ENCODE measurements at places on chromosomes 1 and 21.

- no peak for DNase-seq
Observed at GRCh38 chr1:153798468-153798780, 23.2 kb downstream of the SLC27A3 start.

DNA sequence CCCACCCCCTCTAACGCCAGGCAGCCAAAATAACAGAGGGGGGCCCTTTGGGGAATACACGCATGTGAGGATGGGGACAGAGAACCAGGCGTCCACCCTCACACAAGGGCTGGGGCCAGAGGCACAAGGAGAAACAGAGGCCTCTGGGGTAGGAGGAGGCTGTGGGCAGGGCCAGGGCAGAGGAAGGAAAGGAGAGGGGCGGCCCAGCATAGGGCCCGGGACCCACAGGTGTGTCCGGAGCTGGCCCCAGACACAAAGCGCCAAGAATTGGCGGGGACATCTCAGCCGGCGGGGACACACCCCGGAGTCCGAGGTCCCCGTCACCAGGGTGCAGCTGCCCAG is 6.7 kb downstream of the PLEKHG5 start:
- no peak for DNase-seq

DNA sequence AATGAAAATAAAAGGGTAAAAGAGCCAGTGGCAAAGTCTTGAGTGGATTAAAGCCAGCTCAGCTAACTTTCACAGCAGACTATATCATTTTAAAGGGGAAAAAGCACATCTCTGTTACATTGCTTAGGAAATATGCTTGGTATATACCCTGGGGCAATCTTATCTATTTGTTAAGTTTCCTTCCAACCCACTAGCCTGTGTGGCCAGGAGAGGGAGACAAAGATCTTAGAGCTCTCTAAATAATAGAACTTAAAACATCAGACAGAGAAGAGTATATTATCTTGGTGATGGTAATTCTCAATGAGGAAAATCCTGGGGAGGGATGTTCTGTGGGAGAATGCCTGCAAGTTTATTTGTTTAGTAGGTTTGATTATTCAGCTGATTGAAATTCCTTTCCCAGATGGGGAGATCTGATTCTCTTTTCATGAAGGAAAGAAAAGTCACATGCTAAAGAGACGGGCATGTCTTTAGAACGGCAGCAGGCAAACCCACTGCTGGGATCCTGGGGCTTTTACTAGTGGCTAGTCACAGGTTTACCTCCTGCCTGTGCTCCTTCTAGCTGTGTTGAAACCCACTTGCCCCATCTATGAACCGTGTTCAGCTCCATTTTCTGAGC is 3.6 kb downstream of the KCNE2 start:
- peak; percentile 81 for DNase-seq

DNA sequence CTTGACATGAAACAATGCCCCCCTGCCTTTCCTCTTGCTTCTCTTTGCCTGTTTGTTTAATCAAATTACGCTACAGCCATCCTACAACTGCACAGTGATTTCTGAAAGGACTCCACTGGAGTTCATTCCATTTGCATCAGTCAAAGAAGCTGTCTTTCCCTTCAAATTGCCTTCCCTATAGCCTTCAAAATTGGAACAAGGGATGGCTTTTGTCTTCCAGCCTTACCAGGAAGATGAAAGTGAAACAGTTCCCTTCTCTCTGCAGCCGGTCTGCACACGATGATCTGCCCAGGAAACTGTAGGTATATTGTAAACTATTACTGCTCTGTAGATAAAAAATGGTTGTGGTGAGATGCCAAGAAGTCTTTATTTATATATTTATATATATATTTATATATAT is 65.6 kb upstream of the ETS2 start:
- no peak for DNase-seq

DNA sequence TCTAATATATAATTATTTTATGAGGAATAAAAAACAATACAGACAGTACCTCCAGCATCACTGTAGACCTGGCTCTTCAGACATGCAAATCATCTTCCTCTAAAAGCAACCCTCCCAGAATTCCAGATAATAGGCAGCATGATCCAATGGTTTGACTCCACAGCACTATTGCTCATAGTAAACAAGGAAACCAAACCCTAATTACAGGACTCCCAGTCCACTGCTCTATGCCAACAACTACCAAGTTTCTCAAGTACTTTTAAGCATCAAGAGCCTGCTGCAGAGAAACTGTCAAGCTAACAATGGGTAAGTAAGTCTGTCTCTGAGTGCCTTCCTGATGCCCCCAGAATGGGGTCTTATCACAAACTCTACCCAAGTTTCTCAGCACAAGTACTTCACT is 57.2 kb downstream of the EYA3 start:
- no peak for DNase-seq

DNA sequence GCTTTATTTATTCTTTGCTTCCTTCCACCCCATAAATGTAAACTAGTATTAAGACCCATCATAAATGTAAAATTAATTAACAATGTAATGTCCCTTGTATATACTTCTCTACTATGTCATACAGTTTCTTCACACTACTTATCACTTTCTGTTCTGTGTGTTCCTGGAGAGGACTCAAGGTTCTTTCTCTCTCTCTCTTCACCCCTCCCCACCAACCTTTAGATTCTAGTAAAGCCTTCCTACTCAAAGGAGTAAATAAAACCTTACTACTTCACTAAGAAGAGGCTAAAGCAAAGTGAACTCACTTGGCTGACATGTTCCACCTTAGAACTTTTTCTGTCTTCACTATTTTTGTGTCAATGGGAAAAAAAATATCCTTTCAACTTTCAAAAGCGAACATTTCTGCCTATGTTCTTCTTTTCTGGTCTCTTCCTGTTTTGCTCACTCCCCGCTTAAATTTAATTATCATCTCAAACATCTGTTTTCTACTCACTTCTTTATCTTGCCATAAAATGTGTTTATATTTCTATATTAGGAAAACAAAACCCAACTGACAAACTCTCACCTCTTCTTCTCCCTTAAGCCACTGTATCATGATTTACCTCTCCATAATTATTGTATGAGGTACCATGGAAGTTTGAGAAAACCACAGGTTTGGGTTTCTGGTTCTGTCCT is 260.3 kb downstream of the DPYD start:
- DNase-seq: no peak

GRCh38 chr1:215863796-215864195 is 296.7 kb downstream of the KCTD3 start:
- DNase-seq: no peak

DNA sequence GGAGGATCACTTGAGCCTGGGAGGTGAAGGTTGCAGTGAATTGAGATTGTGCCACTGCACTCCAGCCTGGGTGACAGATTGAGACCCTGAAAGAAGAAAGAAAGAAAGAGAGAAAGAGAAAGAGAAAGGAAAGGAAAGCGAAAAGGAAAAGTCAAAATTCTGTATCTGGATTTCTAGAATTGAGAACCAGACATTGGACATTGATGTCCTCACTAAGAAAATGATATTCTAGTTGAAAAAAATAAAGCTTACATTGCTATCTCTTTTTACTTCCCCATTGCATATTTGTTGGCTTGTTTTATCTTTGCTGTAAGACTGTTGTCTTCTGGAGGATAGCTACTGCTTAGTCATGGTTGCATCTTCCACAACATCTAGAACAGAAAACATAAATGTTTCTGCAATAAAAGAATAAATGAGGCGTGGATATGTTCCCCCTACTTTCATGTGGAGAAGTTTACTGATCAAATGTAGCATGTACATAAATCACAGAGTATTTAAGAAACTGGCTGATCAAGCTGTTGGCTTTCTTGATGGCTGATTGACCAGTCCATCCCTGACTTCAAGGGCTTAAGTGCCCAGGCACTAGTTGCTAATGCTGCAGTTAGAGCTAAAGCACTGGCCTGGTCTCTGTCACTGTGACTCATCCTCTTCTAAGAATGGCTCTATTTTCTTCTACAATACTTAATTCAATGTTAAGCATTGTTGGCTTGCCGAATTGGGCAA is 17.7 kb downstream of the CD53 start:
- no peak for DNase-seq

GRCh38 chr1:38246955-38247952 is 200.7 kb upstream of the POU3F1 start:
- peak; percentile 17 for DNase-seq

DNA sequence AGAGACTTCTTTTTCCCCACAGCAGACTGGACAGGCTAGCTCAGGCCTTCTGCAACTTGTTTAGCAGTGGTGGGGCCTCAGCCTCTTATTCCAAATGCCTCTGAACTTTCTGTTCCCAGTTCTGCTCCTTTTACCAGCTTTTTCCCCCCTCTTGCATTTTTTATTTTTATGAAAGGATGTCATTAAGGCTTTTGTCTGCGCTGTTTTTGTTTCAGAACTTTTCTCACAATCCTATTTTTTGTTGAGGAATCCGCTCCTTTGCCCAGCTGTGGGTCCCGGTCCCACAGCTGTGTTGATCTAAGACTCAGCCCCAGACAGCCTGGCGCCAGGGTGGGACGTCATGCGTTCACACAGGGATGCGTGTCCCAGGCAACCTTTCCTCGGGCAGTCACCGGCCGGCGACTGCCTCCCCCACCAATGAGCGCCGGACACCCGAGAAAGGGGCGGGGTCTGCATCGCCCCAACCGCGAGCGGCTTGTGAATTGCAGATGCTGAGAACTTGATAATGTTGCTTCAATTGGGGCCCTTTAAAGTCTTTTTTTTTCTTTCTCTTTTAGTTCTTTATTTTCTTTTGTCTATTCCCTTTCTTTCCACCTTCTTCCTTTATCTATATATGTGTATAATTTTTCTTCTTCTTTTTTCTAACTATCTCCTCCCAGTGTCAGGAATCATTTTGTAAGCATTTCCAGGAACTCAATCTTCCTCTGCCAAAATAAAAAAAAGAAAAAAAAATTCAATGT is 3.0 kb upstream of the ID3 start:
- DNase-seq: peak; percentile 95

DNA sequence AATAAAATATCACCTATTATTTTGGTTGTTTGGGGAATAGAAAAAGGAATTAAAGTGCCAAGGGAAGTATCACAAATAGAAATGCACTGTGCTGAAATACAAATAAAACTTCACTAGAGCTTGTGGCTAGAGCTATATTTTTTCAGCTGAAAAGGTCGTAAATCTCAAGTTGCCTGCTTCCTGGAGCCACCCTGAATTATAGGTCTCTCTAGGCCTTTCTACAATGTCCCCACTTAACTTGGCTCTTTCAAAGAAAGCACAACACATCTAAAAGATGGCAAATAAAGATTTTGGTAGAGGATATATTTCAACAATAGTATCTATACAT is 5.0 kb upstream of the RNF2 start:
- DNase-seq: no peak

DNA sequence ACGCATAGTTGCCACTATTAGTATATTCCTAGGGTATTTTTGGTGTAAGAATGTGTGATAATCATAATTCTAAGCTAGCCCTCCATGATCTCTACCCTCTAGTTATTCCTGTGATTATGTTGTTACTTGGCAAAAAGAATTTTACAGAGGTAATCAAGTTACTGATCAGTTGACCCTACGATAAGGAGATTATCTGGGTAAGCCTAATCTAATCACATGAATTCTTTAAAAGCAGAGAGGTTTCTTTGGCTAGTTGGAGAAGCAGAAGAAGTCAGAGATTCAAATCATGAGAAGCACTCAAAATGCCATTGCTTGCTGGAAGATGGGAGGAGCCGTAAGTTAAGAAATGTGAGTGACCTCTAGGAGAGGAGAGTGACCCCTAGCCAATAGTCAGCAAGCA is 72.7 kb downstream of the RPE65 start:
- DNase-seq: no peak

- DNase-seq: no peak
Observed at GRCh38 chr1:228140724-228141225, 696 bp downstream of the GUK1 start.

DNA sequence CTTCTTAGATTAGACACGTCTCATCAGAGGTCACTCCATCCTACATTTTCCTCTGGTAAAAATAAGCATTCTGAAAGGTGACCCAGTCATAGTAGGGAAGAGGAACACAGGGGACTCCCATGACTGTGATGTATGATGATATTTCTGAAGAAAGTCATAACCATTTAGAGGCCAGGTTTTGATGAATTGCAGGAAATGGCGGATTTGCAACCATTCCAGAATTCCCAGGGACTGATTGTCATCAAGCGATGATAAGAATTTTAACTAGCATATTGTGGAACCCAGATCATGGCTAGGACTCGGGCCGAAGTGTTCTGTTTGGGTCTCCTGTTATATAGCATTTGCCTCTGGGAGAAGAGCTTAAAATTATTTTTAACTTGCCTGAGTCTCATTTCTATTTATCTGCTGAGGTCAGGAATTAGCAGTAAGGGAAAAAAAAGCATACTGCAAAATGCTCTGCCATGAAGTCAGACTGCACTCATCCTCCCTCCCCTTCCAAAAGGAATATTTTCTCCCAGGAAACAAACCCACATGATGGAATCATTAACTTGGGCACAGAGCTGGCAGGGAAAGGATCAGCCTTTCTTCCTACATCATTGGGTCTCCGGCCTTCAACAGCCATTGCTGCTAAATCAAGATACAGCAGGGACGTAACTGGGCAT is 286.7 kb downstream of the HLX start:
- DNase-seq: no peak

- no peak for DNase-seq
Observed at GRCh38 chr1:93528412-93528811, 80.5 kb downstream of the FNBP1L start.

- no peak for DNase-seq
Observed at GRCh38 chr1:2383576-2383975, 7.8 kb downstream of the MORN1 start.

- DNase-seq: no peak
Observed at GRCh38 chr1:53728702-53729455, 10.1 kb downstream of the GLIS1 start.

GRCh38 chr1:240646571-240647240 is 34.8 kb upstream of the GREM2 start:
- DNase-seq: no peak

GRCh38 chr1:41318135-41318534 is 43.1 kb upstream of the FOXO6 start:
- no peak for DNase-seq

DNA sequence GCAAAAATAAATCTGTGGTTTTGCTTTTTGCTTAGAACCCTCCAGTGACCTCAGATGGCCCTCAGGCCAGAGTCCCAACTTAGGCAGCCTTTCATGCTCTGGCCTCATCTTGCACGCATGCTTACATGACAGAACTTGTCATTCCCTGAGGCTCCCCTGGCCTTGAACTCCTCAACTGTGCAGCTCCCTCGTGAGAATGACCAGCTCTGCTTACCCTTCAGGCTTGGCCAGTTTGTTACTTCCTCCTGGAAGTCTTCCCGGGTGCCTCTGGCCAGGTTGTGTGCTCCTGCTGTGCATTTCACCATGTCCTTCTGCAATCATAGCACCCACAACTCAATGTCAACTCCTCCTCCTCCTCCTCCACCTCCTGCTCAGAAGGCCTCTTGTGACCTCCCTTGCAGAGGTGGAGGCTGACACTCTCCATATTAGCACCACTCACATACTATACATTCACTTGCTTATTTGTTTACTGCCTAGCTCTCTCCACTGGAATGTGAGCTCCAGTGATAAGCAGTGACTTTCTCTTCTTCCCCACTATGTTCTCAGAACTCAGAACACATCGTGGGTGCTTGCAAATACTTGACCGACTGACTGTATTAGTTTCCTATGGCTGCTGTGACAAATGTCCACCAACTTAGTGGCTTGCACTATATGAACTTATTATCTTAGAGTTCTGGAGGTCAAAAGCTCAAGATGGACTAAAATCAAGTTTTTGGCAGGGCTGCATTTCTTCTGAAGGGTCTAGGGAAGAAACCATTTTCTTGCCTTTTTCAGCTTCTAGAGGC is 41.9 kb downstream of the RCSD1 start:
- no peak for DNase-seq

Data from BJ (cell line).